ENCODE measurements at places on chromosomes 1 and 21. TPM values are rescaled to one million over a fixed set of nuclear protein-coding genes. Genes with fewer than 3 reads are reported as not detected.

GPR153 gene
- total RNA-seq, result 1.0 TPM

KCNE2 gene
- total RNA-seq, result not detected

ANGPTL7 gene
- total RNA-seq, result not detected

MAP3K21 gene
- 12.0 TPM for total RNA-seq

RSBN1 gene
- total RNA-seq, result 5.0 TPM

DRAXIN gene
- 0.13 TPM for total RNA-seq

KIF26B gene
- 0.10 TPM for total RNA-seq

RNF11 gene
- 36.3 TPM for total RNA-seq

HSD3B1 gene
- total RNA-seq, result not detected

FBXO2 gene
- 9.3 TPM for total RNA-seq

EXO1 gene
- total RNA-seq, result 24.6 TPM

CYP2J2 gene
- total RNA-seq, result not detected

HAX1 gene
- 98.1 TPM for total RNA-seq

LINGO4 gene
- total RNA-seq, result not detected

PTPRC gene
- total RNA-seq, result 0.01 TPM

KISS1 gene
- total RNA-seq, result 1.0 TPM

PKN2 gene
- total RNA-seq, result 17.5 TPM

CSF3R gene
- not detected for total RNA-seq

AMY1C gene
- total RNA-seq, result not detected

RAB25 gene
- not detected for total RNA-seq

CTNNBIP1 gene
- 10.7 TPM for total RNA-seq

Measured in A549 treated with CpdA at 1 μM for 4 hours (cell line).